ENCODE measurements at places on chromosomes 13 and 19.
A peak's percentile ranks its signal among the peaks of the same experiment; 100 is the strongest.

- DNase-seq, result no peak
Observed at GRCh38 chr13:21695546-21695945, 24.7 kb downstream of the FGF9 start.

DNA sequence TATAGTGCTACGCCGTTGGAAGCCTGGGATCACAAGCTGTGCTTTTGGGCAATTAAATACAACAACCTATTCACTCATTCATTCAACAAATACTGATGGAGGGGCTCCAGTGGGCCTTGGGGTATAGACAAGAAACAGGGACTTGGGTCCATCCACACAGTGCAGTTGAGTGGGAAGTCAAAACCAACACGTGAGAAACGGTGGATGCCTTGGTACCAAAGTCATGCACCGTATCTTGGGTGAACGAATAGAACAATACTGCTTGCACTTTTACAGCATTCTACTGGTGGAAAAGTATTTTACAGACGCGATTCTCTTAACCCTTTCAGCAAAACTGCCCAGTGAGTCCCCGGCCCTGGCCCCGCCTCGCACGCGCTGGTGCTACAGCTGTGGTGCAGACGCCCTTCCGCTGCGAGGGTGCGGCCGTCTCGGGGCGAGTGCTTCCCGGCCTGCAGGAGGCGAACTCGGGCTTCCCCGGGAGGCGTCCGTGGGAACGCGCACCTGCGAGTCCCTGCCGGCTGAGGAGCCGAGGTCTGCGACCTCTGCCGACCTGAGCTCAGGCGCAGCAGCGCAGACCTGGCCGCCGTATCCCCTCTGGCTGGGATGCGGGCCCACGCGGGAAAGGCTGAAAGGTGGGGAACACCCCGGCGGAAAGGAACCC lies 8.3 kb downstream of the TNFRSF19 start:
- no peak for DNase-seq

GRCh38 chr19:6568010-6568526 lies 22.9 kb downstream of the CD70 start:
- DNase-seq, result no peak

GRCh38 chr19:38701455-38702063 lies 42.7 kb downstream of the CAPN12 start:
- DNase-seq, result no peak

GRCh38 chr13:97934590-97934989 lies 18.9 kb upstream of the IPO5 start:
- DNase-seq, result no peak

GRCh38 chr13:112078879-112079531 lies 12.1 kb downstream of the SOX1 start:
- peak; percentile 49 for DNase-seq

DNA sequence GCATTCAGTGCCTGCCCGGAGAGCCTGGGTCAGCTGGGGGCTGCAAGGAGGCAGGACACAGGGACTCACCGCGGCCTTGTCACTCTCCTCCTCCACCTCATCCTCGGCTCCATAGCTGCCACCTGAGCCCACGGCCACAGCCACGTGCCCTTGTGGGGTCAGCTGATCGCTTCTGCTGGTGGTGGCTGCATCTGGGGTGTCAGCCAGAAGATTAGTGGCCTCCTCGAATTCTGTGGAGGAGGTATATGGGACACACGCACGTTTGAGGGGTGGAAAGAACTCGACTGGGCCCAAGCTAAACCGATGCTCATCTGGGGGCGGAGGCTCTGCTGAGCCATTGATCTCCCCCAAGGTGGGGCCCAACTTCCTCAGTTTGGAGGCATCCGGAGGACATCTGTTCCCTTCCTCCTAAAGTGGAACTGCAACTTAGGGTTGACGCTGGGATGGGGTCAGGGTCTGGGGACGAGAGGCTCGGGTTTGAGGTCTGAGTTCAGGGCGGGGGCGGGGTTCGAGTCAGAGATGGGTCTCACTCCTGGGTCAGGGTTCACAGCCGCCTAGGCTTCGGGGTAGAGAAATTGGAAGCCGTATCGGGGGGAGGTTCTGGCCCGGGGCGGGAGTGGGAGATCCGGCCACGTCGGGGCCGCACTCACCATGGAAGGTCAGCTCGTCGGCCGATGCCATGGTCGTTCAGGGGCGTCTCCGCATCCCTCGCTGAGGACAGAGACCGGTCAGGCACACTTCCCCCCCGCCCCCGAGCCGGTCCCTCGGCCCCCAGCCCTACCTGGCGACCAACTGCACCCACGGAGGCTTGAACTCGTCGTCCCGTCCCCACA lies 493 bp downstream of the YIPF2 start:
- no peak for DNase-seq

- DNase-seq, result no peak
Observed at GRCh38 chr19:17606590-17607185, 51.2 kb downstream of the COLGALT1 start.

GRCh38 chr19:7645163-7645562 lies 8.3 kb downstream of the STXBP2 start:
- no peak for DNase-seq

DNA sequence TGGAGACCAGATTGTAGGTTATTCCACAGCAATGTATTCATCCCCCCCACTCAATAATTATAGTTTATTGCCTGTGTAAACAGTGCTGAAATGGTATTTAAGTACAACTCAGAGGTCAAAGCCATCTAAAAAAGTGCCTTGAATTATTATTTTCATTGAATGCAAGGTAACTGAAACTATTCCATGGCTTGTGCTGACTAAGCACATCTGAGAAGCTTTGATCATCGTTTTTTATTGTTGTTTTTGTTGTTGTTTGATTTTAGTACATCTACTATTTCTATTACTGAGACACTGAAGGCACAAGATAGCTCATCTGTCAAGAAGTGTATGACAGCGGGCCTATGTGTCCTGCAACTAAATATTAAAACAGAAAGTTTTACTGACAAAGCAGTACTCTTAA lies 308.0 kb downstream of the OXGR1 start:
- DNase-seq, result no peak

GRCh38 chr13:38024431-38024830 lies 154.9 kb upstream of the TRPC4 start:
- no peak for DNase-seq

- DNase-seq, result no peak
Observed at GRCh38 chr19:17973759-17974158, 6.9 kb downstream of the KCNN1 start.

GRCh38 chr19:31402529-31403316 lies 53.5 kb upstream of the TSHZ3 start:
- no peak for DNase-seq

- DNase-seq, result no peak
Observed at GRCh38 chr13:56864451-56864850, 276.3 kb upstream of the PRR20A start.

- peak; percentile 84 for DNase-seq
Observed at GRCh38 chr19:35168196-35168595, 13.7 kb downstream of the FXYD5 start.

GRCh38 chr13:58991826-58992477 lies 1171.8 kb downstream of the DIAPH3 start:
- DNase-seq, result no peak

- DNase-seq, result no peak
Observed at GRCh38 chr19:34838248-34838647, 65.2 kb upstream of the ZNF599 start.

- DNase-seq, result no peak
Observed at GRCh38 chr13:109144693-109145437, 515.5 kb downstream of the MYO16 start.

DNA sequence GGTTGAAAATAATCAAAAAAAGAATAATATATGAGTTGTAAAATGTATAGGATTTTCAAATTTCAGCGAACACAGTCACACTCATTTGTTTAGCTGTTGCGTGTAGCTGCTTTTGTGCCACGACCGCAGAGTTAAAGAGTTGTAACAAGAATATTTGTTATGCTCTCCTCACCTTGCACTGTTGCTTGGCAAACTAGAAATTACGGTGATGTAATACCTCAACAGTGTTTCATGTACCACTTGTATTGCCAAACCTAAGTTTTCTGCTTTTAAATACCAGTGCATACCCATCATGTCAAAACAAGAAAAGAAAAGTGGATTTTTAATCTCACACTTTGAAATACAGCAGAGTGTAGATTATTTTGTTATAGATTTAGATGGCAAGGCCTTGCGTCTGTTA lies 201.1 kb downstream of the NBEA start:
- no peak for DNase-seq

- no peak for DNase-seq
Observed at GRCh38 chr19:31963746-31964145, 381.7 kb upstream of the ZNF507 start.

Data from vagina (tissue), 2 donors.